ENCODE measurements at places on chromosomes 12 and 14. TPM values are rescaled to one million over a fixed set of nuclear protein-coding genes. Genes with fewer than 3 reads are reported as not detected.
A peak's percentile ranks its signal among the peaks of the same experiment; 100 is the strongest.

ERBB3 gene
- total RNA-seq, result 4.8 TPM

DNA sequence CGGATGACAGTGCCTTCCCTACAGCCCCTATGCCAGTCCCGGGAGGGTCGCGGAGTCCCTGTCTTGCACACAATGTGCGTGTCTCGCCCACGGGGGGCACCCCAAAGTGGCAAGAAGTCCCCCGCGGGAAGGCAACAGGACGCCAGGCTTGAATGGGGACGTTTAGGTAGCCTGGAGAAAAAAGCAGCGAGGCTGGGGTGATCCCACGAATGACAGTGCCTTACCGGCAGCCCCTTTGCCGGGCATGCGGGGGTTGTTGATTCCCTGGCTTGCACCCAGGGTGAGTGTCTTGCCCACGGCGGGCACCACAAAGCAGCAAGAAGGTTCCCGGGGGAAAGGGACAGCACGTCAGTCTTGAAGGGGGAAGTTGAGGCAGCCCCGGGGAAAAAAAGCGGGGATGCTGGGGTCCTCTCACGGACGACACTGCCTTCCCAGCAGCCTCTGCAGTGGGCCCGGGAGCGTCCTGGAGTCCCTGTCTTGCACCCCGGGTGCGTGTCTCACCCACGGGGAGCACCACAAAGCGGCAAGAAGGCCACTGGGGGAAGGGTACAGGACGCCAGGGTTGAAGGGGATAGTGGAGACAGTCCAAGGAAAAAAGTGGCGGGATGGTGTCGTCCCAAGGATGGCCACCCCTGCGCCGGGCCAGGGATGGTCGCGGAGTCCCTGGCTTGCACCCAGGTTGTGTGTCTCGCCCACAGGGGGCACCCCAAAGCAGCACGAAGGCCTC is 156.8 kb upstream of the ALG10B start:
- no peak for DNase-seq

PZP gene
- 1.3 TPM for total RNA-seq

MANSC4 gene
- not detected for total RNA-seq

- no peak for DNase-seq
Measured at GRCh38 chr14:23514644-23514957, 37.0 kb downstream of the ZFHX2 start.

DNA sequence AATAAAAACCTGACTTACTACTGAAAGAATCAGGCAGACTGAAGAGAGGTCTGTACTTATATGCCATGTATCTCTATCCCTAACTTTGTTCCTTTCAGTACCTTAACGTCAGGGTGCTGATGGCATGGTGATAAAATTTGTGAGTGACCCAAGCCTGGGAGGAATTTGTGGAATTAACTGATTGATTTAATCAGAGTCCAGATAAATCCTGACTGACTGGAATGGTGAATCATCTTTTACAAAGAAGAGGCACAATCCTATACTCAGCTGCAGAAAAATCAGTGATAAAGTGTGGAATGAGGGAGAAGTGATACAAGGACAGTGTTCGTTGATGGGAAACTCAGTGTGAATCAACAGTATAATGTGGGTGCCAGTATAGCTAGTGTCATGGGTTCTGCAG is 3.7 kb downstream of the TDG start:
- DNase-seq, result no peak

- DNase-seq, result no peak
Measured at GRCh38 chr12:94560431-94561221, 89.7 kb downstream of the TMCC3 start.

GRCh38 chr12:124861898-124862676 is 1.6 kb downstream of the SCARB1 start:
- DNase-seq, result no peak

ACRBP gene
- total RNA-seq, result 0.51 TPM

GRCh38 chr12:6355491-6356373 is 13.9 kb upstream of the TNFRSF1A start:
- DNase-seq, result no peak

GRCh38 chr12:71392521-71393145 is 47.0 kb upstream of the LGR5 start:
- no peak for DNase-seq

- DNase-seq, result no peak
Measured at GRCh38 chr12:81085832-81086231, 8.0 kb downstream of the ACSS3 start.

DNA sequence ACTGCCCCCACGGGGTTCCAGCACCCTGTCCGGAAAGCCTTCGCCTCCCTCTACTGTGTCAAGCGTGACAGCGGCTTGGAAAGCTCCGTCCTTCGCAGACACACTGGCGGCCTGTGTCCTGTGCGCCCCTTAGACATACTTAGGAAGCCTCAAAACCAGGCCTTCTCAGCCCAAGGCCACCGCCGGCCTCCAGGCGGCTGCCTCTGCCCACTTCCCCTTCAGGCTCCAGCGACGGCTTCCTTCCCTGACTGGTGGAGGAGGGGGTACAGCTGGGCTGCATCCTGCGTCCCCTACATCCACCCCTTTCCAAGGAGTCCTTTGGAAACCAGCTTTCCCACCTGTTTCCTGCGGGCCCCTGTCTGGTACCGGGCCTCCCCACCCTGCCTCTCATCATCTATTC is 2.5 kb upstream of the CACNA2D4 start:
- DNase-seq, result peak; percentile 71

GRCh38 chr12:25695574-25695973 is 142.5 kb upstream of the LMNTD1 start:
- no peak for DNase-seq

- no peak for DNase-seq
Measured at GRCh38 chr12:68224613-68225285, 861 bp downstream of the IL26 start.

DNA sequence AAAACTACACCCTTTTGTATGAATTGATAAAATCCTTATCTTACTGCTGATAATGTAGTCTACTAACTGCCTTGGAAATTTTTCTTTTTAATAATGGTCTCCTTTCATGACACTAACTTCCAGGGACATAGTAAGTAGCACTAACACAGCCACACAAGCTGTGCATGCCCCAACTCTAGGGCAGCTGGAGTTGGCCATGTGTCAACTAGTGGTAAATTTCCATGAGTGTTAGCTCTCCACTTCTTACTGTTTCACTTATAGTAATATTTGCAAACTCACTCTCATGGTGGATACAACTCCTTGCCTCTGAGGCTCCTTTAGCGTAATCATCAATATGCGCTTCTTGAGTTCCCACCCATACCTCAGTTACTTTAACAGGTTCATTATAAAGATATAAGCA is 38.0 kb downstream of the LGR5 start:
- DNase-seq, result no peak

- DNase-seq, result no peak
Measured at GRCh38 chr12:27779416-27779919, 565 bp upstream of the KLHL42 start.

DNA sequence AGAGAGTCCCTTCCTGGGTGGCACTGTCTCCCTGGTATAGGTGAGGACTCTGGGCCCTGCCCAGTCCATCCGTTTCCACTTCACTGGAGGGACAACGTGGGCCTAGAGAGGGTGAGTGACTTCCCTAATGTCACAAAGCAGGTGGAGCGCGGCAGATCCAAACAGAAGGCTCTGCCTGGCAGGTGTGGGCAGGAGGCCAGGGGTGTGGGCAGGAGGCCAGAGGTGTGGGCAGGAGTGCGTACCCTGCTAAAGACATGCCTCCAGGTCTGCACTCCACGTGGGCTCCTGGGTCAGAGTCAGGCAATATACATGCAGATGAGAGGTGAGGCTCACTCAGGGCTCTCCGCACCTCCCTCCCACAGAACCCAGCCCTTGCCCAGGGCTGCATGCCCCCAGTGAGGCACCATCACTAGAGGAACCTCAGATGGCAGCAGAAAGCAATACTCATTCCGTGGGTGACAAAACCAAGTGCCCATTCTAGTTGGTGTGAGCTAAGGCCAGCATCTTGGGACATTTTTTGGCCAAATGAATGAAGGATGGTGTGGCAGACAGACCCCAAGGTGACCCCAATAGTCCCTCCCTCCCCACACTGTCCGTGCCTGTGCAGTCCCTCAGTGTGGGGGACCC is 271.6 kb upstream of the RTL1 start:
- DNase-seq, result no peak

DNA sequence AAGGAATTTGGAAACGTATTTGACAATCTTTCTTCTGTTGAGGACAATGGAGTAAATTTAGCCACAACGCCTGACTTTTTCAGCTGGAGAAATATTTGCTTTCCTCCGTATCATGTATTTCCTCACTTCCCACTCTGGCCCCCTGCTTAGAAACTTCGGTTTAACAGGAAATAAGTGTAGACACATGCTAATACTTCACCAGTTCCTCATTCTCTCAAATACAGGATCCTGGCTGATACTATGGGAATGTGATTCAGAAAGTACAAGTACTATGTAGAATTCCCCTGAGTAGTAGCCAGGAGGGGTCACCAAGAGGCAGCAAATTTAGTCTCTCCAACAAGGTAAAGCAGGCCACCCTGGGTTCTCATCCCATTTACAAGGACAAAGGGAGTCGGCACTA is 58.0 kb downstream of the FAR2 start:
- no peak for DNase-seq

ORAI1 gene
- total RNA-seq, result 9.6 TPM

RHOJ gene
- 13.5 TPM for total RNA-seq

- DNase-seq, result no peak
Measured at GRCh38 chr12:30462249-30462648, 233.4 kb downstream of the IPO8 start.

MYH7 gene
- total RNA-seq, result 11,793 TPM

DNA sequence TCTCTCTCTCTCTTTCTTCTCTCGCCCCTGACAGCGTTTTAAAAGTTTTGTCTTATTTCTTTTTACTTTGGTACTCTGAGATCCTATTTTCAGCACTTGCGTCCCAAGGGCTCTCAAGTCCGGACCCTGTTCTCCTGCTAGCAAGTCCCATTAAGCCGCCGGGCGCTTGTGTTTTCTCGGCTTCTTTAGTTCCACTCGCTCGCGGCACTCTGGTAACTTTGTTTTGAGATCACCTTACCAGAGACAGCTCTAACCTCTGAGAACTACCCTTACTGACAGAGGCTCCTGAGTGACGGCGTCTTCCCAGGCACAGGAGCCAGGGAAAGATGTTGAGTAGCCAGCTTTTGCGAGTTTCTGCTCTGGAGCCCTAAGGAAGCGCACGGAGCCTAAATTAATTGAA is 2.7 kb upstream of the MYF5 start:
- DNase-seq, result no peak

PYGL gene
- total RNA-seq, result 8.3 TPM

Data from Right ventricle myocardium superior (tissue), 1 donor.